Globus pallidus (tissue), 1 donor: ENCODE measurements at places on chromosomes 6 and 20.

- no peak for DNase-seq
These were observed 448.7 kb downstream of the PREX1 start for GRCh38 chr20:48378976-48379675.

- no peak for DNase-seq
These were observed 851.2 kb downstream of the DHX35 start for GRCh38 chr20:39813190-39813829.

- DNase-seq, result no peak
These were observed 294.4 kb upstream of the PLN start for GRCh38 chr6:118253741-118254140.

- no peak for DNase-seq
These were observed 155.3 kb downstream of the ZMYND8 start for GRCh38 chr20:47201074-47201730.
